Myocyte (in vitro differentiated cells): ENCODE measurements at places on chromosomes 1 and 21.

DNA sequence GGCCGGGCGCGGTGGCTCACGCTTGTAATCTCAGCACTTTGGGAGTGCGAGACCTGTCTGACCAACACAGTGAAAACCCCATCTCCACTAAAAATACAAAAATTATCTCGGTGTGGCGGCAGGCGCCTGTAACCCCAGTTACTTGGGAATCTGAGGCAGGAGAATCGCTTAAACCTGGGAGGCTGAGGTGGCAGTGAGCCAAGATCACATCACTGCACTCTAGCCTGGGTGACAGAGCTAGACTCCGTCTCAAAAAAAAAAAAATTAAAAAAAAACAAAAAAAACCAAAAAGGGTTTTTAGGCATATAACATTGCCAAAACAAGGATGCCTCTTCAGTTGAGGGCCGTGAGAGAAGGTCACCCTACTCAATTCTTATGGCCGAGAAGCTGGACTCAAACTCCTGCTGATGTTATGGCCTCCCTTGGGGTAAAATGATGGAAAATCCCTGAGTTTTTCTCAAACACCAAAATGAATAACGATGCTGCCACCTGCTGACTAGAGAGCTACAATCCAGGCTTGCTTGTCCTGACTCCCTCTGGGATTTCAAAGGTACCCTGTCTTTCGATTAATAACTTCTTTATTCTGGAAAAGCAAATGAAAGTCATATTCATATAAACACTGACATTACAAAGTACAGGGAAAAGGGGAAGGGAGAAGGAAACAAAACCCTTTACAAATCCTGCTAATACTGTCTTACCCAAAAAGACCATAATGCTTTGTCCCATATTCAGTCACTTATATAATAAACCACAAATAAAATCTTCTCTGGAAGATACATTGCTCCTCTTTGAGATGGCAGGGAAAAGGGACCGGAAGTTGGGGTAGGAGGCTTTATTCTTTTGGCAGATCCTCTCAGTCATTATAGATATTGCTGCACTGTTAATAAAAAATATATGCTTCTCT, 10.7 kb downstream of the RAB42 start:
- peak; percentile 84 for DNase-seq

DNA sequence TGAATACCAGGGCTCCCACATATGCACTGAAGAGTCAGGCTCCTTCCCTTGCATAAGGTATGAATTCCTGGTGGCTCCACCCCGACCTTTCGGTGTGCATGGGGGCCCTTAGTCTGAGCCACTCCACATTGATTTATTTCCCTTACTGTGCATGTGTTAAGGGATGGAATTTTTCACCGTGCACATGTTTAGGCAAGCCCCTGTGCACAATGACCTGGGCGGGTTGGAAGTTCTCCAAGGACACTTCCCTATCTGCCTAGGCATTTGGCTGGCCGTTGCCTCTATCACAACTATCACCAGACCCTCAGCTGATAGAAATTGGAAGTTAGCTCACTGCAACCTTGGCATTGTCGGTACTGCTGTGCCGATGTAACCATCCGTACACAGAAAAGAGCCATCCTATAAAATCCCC, 9.7 kb downstream of the S100A6 start:
- DNase-seq = no peak

GRCh38 chr1:47181955-47182675, 7.7 kb downstream of the PDZK1IP1 start:
- DNase-seq = no peak

DNA sequence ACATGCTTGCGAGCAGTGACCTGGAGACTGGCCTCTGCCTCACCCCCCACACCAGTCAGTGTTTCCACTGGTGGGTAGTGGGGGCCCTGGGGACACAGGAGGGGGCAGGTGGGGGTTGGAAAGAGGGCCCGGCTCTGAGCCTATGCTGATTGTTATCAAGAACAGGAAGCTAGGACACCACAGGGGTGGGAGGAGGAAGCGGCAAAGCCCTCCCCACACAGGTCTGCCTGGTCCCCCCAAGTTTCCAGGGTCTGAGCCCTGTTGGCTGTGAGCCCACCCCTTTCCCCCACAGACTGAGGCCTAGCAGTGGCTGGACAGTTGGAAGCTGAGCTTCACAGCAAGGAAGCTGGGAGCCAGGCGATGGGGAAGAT, 1.6 kb upstream of the PTPN7 start:
- DNase-seq = no peak

GRCh38 chr1:23922321-23922943, 9.3 kb upstream of the CNR2 start:
- DNase-seq = no peak

- peak; percentile 86 for DNase-seq
Measured at GRCh38 chr21:42467140-42467983, 28.7 kb downstream of the RSPH1 start.

DNA sequence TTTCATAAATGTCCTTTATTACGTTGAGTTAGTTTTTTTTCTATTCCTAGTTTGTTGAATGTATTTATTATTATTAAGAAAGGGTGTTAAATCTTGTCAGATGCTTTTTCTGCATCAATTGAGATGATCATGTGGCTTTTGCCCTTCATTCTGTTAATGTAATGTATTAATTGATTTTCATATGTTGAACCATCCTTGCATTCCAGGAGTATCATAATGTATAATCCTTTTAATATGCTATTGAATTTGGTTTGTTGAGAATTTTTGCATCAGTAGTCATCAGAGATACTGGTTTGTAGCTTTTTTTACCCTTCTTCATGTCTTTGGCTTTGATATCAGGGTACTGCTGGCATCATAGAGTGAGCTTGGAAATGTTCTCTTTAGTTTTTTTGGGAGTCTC, 100.0 kb downstream of the POFUT2 start:
- DNase-seq = no peak

DNA sequence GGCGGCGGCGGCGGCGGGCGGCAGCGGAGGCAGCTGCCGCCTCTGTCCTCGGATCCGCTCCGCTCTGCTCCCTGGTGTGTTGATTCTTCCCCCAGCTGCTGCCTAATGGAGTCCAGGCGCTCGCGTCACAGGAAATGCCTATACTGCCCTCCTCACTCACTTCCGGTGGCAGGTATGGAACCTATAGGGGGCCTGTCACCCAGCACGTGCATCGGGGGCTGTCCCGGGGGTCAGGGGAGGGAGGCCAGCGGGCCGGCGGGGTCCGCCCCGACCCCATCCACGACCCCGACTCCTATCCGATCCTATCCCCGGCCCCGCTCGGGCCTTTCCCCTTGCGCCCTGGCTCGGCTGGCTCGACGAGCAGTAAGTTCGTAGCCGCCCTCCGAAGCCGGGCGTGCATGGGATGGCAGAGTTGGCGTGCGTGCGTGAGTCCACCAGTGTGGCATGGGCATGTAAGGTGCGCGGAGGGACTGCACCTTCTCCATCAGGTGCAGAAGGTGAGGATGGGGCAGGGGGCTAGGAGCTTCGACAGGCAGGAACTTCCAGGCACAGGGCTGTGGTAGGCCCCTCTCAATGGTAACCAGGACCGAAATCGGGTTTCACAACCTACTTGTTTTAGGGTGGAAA, at the start of gene WDR26:
TSS of gene WDR26 (minus strand) at position 107 of the 627 bp plus-strand sequence.
- DNase-seq = peak; percentile 78

DNA sequence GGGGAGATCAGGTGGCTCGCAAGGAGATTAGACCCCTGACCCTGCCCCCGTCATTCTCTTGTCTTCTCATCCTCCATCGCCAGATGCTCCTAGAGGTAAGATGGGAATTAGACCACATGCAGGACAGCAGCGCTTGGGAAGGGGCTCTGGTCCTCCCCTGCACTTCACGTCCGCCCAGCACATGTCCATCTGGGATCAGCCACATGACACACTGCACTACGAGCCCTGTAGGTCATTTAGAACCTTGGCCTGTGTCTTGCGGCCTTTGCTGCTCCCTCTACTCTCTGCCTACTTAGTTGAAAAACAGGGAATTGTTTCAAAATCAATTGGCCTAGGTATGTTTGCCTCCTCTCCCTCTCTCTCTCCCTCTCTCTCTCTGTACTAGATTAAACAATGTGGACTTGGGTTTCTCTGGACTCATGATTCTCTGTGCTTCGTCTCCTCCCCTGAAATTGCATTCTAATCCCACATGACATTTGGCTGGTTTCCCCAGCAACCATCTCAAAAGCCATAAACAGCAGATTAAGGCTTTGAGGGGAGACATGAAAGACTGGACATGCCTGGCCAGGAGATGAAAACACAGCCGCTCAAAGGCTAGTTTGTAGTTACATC, 3.8 kb upstream of the NCMAP start:
- DNase-seq = peak; percentile 22

- no peak for DNase-seq
Measured at GRCh38 chr1:225933072-225933471, 7.9 kb downstream of the LEFTY2 start.

DNA sequence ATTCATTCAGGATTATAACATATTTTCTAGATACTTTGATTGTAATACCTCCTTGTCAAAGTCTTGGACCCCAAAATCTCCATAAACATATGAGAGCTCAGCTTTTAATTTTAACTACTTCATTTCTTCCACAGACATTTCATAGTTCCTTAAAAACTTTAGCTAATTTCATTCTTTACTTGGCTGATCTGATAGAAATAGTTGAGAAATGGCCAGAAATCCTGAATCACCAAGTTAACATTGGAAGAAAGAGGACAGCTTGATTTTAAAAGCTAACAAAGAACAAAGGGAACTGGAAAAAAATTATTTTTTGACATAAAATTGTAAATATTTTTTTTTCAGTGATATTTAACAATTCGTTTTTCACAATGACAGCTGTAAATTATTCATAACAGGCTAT, 216.5 kb downstream of the NTNG1 start:
- DNase-seq = no peak

- DNase-seq = peak; percentile 47
Measured at GRCh38 chr1:10681296-10682107, 114.9 kb downstream of the CASZ1 start.

DNA sequence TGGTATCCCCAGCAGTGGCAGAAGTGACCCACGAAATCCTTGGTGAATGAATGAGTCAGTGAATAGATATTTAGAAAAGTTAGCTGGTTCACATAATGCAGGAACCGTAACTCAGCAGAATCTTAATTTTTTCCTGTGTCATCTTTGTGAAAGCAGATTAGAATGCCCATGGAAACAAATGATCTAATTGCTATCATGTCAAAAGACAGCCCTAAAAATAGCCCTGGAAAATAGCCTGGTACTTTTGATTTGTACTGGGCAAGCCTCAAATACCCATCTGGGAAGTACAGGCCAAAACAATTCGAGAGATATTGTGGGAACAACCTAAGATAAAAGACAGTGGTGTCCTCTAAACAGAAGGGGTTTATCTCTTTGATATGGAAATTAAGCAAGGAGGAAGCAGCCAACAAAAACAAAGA, 21.1 kb downstream of the FYB2 start:
- DNase-seq = peak; percentile 62

DNA sequence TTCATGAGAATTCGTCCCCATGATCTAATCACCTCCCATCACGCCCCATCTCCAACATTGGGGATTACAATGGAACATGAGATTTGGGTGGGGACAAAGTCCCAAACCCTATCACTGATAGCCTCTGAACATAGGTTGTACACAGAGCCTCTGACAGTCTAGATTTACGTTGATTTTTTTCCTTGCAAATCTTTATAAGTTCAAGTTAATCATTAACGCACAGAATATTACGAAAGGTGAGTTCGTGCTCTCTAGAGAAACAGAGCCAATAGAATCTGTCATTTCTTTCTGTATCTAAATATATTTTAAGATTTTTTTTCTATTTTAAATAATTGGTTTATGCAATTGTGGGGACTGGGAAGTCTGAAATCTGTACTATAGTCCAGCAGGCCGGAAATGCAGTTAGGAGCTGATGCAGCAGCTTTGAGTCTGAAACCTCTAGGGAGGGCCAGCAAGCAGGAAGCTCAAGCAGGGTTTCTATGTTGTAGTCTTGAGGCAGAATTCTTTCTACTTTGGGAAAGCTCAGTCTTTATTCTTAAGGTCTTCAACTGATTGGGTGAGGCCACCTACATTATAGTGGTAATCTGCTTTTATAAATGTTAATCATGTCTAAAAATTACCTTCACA, 61.0 kb downstream of the SELENOF start:
- no peak for DNase-seq

DNA sequence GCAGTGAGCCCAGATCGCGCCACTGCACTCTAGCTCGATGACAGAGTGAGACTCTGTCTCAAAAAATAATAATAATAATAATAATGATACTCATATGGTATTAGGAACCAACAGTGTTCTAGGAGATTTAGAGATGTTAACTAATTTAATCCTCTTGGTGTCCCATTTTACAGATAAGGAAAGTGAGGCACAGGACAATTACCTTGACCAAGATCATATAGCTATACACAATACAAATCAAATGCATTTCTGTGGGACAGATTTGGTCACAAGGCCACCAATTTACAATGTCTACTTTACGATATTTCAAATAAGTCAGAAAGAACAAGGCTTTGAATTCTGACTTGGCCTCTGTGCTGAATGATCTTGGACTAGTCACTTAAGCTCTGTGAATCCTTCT, 2.2 kb upstream of the ZMYM4 start:
- DNase-seq = no peak

GRCh38 chr1:228018961-228019721, 12.3 kb downstream of the WNT3A start:
- DNase-seq = no peak

DNA sequence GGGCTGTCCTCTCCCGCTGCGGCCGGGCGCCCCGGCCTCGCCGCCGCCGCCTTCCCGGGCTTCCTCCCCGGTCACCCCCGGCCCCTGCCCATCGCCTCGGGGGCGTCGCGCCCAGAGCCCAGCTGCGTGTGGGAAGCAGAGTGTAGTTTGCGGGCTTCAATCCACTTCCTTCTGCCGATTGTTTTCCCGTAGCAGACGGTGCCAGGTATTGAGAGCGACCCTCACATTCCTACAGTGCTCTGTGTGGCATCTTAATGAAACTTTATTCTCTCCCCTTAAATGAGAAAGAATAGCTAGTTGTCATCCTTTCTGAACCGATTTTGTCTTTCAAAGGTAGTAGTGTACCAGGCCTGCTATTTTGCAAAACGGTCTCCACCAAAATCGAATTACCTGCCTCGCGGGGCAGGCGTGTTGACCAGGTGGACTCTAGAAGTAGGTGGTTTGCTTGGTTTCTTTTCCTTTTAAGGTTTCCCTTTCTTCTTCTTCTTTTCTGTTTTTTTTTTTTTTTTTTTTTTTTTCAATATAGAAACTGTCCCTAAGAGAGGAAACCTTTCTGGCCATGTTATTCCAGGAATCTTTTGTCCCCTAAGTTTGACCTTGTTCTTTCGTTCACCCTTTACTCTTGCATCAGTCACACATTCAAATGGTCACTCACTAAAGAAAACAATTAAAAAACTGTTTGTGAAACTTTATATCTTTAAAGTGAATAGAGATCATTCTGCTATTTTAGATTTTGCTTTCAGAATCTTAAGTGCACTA, 881 bp downstream of the USP25 start:
- no peak for DNase-seq

DNA sequence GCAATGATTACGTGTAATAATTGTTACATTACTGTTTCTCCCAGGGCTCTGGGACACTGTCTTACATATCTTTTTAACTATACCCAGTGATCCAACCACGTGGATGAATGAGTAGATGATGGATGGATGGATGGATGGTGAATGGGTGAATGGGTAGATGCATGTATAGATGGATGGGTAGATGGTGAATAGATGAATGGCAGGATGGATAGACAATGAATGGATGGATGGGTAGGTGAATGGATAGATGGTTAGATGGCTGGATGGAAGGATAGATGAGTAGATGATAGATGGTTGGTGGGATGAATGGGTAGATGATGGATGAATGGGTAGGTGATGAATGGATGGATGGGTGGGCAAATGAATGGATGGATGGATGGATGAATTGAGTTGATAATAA, 135.9 kb downstream of the HUNK start:
- DNase-seq = no peak
